IPS DF 6.9 (cell line): ENCODE measurements at places on chromosomes 11 and 22.
A peak's percentile ranks its signal among the peaks of the same experiment; 100 is the strongest.

DNA sequence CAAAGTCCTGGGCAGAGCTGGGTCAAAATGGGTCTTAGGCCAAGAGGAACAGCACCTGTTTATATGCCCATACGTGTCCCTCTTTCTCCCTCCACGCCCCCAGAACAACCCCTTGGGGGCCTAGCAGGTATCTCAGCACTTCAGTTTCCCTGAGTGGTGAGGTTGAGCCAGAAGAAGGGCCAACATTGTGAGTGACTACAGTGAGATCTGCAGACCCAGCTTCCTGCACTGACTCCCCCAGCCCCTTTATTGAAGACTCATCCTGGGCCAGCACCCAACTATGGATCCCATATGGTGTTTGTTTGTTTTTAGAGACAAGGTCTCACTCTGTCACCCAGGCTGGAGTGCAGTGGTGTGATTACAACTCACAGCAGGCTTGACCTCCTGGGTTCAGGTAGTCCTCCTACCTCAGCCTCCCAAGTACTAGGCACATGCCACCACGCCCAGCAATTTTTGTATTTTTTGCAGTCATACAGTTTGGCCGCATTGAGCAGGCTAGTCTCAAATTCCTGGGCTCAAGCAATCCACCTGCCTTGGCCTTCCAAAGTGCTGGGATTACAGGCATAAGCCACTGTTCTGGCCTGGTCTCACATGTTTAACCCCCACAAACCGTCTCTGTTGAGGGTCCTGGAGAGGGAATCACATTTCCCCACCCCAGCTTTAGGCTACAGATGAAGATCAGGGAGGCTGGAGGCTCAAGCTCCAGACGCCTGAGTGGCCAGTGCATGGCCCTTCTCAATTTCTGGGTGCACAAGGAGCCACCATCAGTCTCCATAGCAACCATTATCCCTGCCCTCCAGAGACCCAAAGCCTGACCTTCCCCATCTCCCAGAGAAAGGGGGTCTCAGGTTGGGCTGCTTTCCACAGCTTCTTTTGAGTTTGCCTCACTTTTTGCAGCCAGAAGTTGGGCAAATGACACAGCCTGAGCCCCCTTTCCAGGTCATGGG, 1.7 kb upstream of the LARGE2 start:
- H3K27ac ChIP-seq, result no peak overlapping the region
- H3K27me3 ChIP-seq, result no peaks in the 10 kb centered on the region
- H3K4me3 ChIP-seq, result no peak overlapping the region
- no peak for DNase-seq

DNA sequence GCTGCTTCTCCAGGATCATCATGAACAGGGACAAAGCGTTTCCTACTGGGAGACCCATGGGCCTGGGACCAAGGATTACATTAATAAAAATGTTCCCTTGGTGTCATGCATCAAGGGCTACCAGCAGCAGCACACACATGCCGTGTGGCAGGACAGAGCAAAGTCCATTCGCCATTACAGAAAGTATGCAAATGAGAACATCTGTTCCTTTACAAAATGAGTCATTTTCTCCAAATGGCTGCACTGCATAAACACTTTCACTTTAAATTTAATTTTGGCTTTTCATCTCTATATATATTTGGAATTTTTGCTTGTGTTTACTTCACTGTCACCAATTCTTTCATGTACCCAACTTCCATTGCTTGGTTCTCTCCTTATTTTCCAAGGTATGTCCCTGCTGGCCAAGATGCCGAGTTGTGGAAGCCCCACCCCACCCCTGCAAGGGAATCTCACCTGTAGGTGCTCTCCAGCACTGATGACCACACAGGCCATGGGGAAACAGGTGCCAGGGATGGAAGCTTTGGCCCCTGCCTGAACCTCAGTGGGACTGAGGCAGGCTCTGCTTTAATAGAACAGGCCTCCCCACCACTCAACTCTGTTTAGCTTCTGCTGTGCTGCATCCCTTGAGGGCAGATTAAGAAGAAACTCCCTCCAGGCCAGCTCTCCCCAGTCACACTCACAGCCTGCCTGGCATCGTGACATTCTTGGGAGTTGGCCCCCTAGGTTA, 15.6 kb upstream of the GNAZ start:
- no peak overlapping the region for H3K27ac ChIP-seq
- H3K4me3 ChIP-seq, result no peak overlapping the region
- no peaks in the 10 kb centered on the region for H3K27me3 ChIP-seq
- DNase-seq, result no peak

GRCh38 chr11:20102397-20102796, 57.9 kb downstream of the DBX1 start:
- peaks cover 50% of the 10 kb centered on the region for H3K36me3 ChIP-seq
- no peak overlapping the region for H3K4me3 ChIP-seq
- no peak for DNase-seq
- H3K27ac ChIP-seq, result no peak overlapping the region
- H3K27me3 ChIP-seq, result no peaks in the 10 kb centered on the region

- no peak overlapping the region for H3K27ac ChIP-seq
- no peak overlapping the region for H3K4me3 ChIP-seq
- H3K36me3 ChIP-seq, result no peaks in the 10 kb centered on the region
- no peak for DNase-seq
Observed at GRCh38 chr11:128515826-128516778, 71.3 kb downstream of the ETS1 start.

GRCh38 chr11:27350511-27350910, 12.5 kb downstream of the CCDC34 start:
- DNase-seq, result no peak
- H3K27ac ChIP-seq, result no peak overlapping the region
- H3K27me3 ChIP-seq, result no peaks in the 10 kb centered on the region
- H3K4me3 ChIP-seq, result no peak overlapping the region
- peaks cover 2% of the 10 kb centered on the region; the same call in 1 of the 2 replicates for H3K4me1 ChIP-seq

GRCh38 chr11:9719566-9720289, 55.9 kb downstream of the SWAP70 start:
- DNase-seq, result no peak
- H3K27ac ChIP-seq, result no peak overlapping the region
- no peaks in the 10 kb centered on the region for H3K4me1 ChIP-seq
- H3K27me3 ChIP-seq, result no peaks in the 10 kb centered on the region
- no peak overlapping the region for H3K4me3 ChIP-seq

DNA sequence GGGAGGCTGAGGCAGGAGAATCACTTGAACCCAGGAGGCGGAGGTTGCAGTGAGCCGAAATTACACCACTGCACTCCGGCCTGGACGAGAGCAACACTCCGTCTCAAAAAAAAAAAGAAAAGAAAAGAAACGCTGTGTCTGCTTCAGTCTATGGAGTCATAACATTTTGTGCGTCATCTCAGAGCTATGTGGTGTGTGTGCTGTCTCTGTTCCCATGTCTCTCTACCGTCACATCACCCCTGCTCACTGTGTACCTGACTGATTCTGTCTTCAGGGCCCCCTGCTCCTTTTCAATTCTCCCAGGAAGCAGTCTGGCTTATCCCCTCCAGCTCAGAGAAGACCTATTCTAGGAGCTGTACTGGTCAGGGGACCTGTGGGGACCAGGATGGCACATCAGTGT, 7.0 kb downstream of the BACE1-AS start:
- H3K27me3 ChIP-seq, result no peaks in the 10 kb centered on the region
- H3K27ac ChIP-seq, result no peak overlapping the region
- H3K36me3 ChIP-seq, result no peaks in the 10 kb centered on the region
- H3K4me1 ChIP-seq, result peaks cover 5% of the 10 kb centered on the region

- peaks cover 15% of the 10 kb centered on the region for H3K4me1 ChIP-seq
- no peak overlapping the region for H3K4me3 ChIP-seq
- no peaks in the 10 kb centered on the region for H3K36me3 ChIP-seq
- peaks cover 22% of the 10 kb centered on the region for H3K27me3 ChIP-seq
Observed at GRCh38 chr11:46334211-46334610, 13.1 kb upstream of the DGKZ start.

GRCh38 chr11:103651341-103651998, 385.0 kb upstream of the DDI1 start:
- no peak overlapping the region for H3K27ac ChIP-seq
- no peaks in the 10 kb centered on the region for H3K4me1 ChIP-seq
- DNase-seq, result no peak
- H3K36me3 ChIP-seq, result no peaks in the 10 kb centered on the region
- H3K27me3 ChIP-seq, result no peaks in the 10 kb centered on the region

- no peaks in the 10 kb centered on the region for H3K36me3 ChIP-seq
- no peak overlapping the region for H3K27ac ChIP-seq
- peak overlapping the region; percentile 80 for H3K4me3 ChIP-seq
- peaks cover 14% of the 10 kb centered on the region for H3K4me1 ChIP-seq
- no peak for DNase-seq
Observed at GRCh38 chr11:575313-575995, 816 bp upstream of the PHRF1 start.

GRCh38 chr11:39569789-39570188, 1889.7 kb downstream of the LRRC4C start:
- DNase-seq, result no peak
- no peaks in the 10 kb centered on the region for H3K27me3 ChIP-seq
- no peaks in the 10 kb centered on the region for H3K4me1 ChIP-seq
- no peak overlapping the region for H3K4me3 ChIP-seq

GRCh38 chr22:44611880-44612496, 90.0 kb upstream of the PRR5 start:
- H3K36me3 ChIP-seq, result no peaks in the 10 kb centered on the region
- DNase-seq, result no peak
- no peaks in the 10 kb centered on the region for H3K27me3 ChIP-seq
- H3K4me1 ChIP-seq, result peaks cover 2% of the 10 kb centered on the region; the same call in 1 of the 2 replicates
- no peak overlapping the region for H3K4me3 ChIP-seq

GRCh38 chr22:26589367-26589844, 526 bp downstream of the TPST2 start:
- H3K27ac ChIP-seq, result no peak overlapping the region
- no peak for DNase-seq
- no peaks in the 10 kb centered on the region; the same call in none of the 2 replicates for H3K4me1 ChIP-seq
- H3K27me3 ChIP-seq, result no peaks in the 10 kb centered on the region

GRCh38 chr22:31626427-31627150, 35.4 kb downstream of the PISD start:
- no peak overlapping the region for H3K27ac ChIP-seq
- H3K36me3 ChIP-seq, result no peaks in the 10 kb centered on the region
- DNase-seq, result no peak
- no peak overlapping the region for H3K4me3 ChIP-seq
- H3K4me1 ChIP-seq, result peaks cover 15% of the 10 kb centered on the region

DNA sequence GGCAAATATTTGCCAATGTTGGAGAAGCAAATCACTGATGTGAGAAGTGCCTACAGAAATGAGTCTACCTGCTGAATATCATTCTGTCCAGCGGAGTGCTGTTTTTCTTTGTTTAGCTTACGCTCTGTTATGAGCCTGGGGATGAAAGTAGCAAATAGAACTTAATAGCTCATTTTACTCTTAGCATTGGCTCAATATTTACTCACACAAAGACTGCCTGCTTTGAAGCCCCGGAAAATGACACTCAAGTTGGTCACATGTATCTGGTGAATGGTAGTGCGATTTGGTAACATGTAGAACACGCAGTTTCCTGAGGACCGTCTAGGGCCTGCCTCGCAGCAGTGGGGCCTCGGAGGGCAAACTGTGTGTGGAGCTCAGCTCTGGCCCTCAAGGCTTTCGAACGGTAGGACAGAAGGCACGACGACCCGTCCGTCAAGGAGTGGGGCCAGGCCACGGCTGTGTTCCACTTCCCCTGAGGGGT, 38.9 kb downstream of the TBC1D22A start:
- H3K27me3 ChIP-seq, result no peaks in the 10 kb centered on the region
- DNase-seq, result no peak
- peaks cover 2% of the 10 kb centered on the region; the same call in 1 of the 2 replicates for H3K36me3 ChIP-seq

DNA sequence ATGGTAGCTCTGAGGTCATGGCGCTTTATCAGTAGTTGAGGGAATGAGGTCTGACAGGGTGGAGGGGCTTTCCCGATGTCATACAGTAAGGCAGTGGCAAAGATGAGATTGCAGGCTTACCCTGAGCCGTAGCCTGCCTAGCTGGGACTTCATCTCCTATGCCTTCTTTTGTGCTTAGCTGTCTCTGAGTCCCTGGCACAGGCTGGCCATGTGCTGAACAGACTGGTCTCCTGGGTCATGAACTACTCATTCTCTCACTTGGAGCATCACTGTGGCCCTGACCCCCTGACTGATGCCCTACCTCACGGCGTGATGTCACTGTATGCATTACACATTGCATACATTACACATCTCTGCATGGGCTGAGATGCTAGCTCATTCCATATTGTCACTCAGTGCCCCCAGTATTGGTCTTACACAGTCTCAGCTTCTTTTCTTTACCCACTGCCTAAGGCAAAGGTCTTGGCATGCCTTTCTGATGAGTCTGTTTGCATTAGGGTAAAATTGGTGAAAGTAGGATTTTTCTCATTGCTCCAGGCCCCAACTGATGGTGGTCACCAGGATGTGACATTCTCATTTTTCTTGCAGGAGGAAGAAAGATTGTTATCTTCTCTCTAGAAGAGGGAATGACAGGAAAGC, 389.4 kb upstream of the CADM1 start:
- no peaks in the 10 kb centered on the region for H3K36me3 ChIP-seq
- no peak overlapping the region for H3K27ac ChIP-seq
- no peaks in the 10 kb centered on the region; the same call in 1 of the 2 replicates for H3K27me3 ChIP-seq

GRCh38 chr11:126857860-126858808, 142.4 kb downstream of the KIRREL3 start:
- no peaks in the 10 kb centered on the region for H3K36me3 ChIP-seq
- H3K4me3 ChIP-seq, result no peak overlapping the region
- no peak overlapping the region for H3K27ac ChIP-seq

GRCh38 chr11:9057007-9057406, 34.4 kb downstream of the SCUBE2 start:
- H3K4me3 ChIP-seq, result no peak overlapping the region
- H3K27me3 ChIP-seq, result no peaks in the 10 kb centered on the region
- H3K4me1 ChIP-seq, result no peaks in the 10 kb centered on the region
- H3K27ac ChIP-seq, result no peak overlapping the region

DNA sequence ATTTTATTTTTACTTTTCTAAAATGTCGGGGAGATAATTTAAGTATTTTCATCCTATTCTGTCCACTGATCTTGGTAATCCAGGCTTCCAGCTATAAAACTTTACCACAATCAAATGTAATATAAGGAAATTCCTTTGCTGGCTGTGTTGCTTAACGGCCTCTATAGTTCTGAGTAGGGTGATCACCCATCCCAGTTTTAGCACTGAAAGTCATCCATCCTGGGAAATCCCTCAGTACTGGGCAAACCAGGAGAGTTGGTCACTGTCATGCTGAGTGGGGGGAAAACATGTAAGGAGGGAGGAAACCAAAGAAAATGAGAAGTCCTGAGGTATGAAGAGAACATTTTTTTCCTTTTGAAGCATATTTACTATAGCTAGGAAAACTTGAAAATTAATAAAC, 12.8 kb upstream of the BACE1-AS start:
- H3K27me3 ChIP-seq, result no peaks in the 10 kb centered on the region
- DNase-seq, result no peak
- H3K36me3 ChIP-seq, result peaks cover 13% of the 10 kb centered on the region; the same call in 1 of the 2 replicates

GRCh38 chr11:63226488-63227114, 16.8 kb downstream of the SLC22A25 start:
- no peaks in the 10 kb centered on the region for H3K4me1 ChIP-seq
- H3K4me3 ChIP-seq, result no peak overlapping the region

- H3K4me3 ChIP-seq, result no peak overlapping the region
- H3K4me1 ChIP-seq, result no peaks in the 10 kb centered on the region; the same call in 1 of the 2 replicates
- no peaks in the 10 kb centered on the region for H3K27me3 ChIP-seq
- no peaks in the 10 kb centered on the region for H3K36me3 ChIP-seq
Observed at GRCh38 chr11:73386016-73386415, 9.8 kb downstream of the RELT start.

- no peaks in the 10 kb centered on the region for H3K36me3 ChIP-seq
- H3K4me3 ChIP-seq, result no peak overlapping the region
- DNase-seq, result no peak
- H3K27ac ChIP-seq, result no peak overlapping the region
Observed at GRCh38 chr11:24900514-24900913, 403.7 kb downstream of the LUZP2 start.

- DNase-seq, result no peak
- no peak overlapping the region for H3K4me3 ChIP-seq
- peaks cover 2% of the 10 kb centered on the region; the same call in 1 of the 2 replicates for H3K36me3 ChIP-seq
- H3K27me3 ChIP-seq, result no peaks in the 10 kb centered on the region
- no peaks in the 10 kb centered on the region for H3K4me1 ChIP-seq
- H3K27ac ChIP-seq, result no peak overlapping the region
Observed at GRCh38 chr11:108316061-108316460, 93.2 kb downstream of the ATM start.
